ENCODE measurements at places on chromosomes 13 and 19. TPM values are rescaled to one million over a fixed set of nuclear protein-coding genes. Genes with fewer than 3 reads are reported as not detected.

MYH14 gene
- 0.19 TPM for total RNA-seq

PSPN gene
- 0.87 TPM for total RNA-seq

PLPPR3 gene
- total RNA-seq: 0.10 TPM

SLC25A41 gene
- not detected for total RNA-seq

TNFSF9 gene
- 0.20 TPM for total RNA-seq

MIA gene
- total RNA-seq: 2.6 TPM

AMER2 gene
- total RNA-seq: not detected

TUBB4A gene
- total RNA-seq: not detected

ZNF682 gene
- 4.4 TPM for total RNA-seq

ZNF813 gene
- 6.3 TPM for total RNA-seq

PRR20D gene
- not detected for total RNA-seq

GFY gene
- not detected for total RNA-seq

LGALS14 gene
- total RNA-seq: not detected

SPIB gene
- not detected for total RNA-seq

TRAPPC6A gene
- total RNA-seq: 19.2 TPM

CD37 gene
- total RNA-seq: not detected

ZNF730 gene
- total RNA-seq: not detected

IZUMO2 gene
- total RNA-seq: not detected

IL17D gene
- 5.8 TPM for total RNA-seq

CYP2F1 gene
- total RNA-seq: not detected

PSG7 gene
- total RNA-seq: not detected

UBE2L5 gene
- not detected for total RNA-seq

TEX101 gene
- not detected for total RNA-seq

NLRP7 gene
- not detected for total RNA-seq

CBY2 gene
- not detected for total RNA-seq

OR4F17 gene
- not detected for total RNA-seq

LRG1 gene
- 1.5 TPM for total RNA-seq

PLIN4 gene
- 12.7 TPM for total RNA-seq

All from cardiac ventricle fibroblast (primary cell).